ENCODE measurements at places on chromosomes 7 and 10.
A peak's percentile ranks its signal among the peaks of the same experiment; 100 is the strongest.

DNA sequence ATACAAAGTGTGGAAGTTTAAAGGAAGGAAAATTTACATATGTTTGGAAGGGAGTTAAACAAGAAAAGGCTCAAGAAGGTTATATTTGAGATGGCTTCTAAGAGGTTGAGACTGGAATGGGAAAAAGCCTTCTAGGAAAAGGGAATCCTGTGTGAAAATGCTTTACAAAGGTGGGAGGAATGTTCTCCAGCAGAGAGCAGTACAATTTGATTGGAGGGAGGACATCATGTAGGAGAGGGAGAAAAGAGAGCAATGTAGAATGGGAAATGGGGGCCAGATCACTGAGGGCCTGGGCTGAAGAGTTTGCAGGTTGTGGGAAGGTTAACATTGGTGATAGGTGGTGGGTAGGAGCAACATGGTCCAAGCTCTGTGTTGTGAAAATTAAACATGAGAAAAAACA is 366.9 kb downstream of the XPNPEP1 start:
- DNase-seq: no peak

GRCh38 chr10:95260397-95260881 is 30.4 kb downstream of the PDLIM1 start:
- DNase-seq: peak; percentile 88

DNA sequence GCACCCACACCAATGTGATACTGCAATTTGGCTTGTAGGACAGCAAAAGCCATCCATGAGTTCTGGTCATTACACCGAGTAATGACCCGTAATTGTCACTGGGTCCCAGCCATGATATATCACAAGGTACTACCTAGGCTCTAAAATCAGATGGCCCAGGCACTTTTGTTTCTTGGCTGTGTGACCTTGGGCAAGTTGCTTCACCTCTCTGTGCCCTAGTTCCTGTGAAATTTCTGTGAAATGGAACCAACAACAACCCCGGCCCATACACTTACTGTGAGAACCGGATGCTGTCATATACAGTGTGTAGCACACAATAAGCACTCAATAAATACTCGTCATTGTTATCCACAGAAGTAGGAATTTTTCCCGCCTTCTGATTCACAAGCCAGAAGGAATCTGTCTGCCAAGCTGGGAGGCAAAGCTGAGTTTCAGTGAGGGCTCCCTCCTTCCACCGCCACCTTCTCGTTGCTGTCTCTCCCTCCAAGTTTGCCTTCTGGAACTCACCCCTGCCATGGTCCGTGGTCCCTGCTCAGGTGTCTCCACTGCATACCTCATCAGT is 6.4 kb upstream of the CYTH3 start:
- DNase-seq: no peak

DNA sequence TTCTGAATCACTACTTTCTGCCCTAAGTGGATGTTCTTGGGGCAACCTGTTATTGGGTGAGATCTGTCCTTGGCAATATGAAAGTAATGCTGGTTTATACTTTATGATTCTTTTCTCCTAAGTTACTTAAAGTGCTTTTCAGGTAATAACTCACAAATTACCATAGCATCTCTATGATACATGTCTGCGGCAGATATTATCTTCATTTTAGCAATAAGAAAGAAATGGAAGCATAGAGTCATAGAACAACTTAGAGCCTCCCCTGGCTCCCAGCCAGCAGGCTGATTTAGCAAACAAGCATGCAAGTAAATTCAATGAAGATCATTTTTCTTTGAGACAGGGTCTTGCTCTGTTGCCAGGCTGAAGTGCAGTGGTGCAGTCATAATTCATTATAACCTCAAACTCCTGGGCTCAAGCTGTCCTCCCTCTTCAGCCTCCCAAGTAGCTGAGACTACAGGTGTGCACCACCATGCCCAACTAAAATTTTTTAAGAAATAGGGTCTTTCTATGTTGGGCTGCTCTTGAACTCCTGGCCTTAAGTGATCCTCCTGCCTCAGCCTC is 38.1 kb upstream of the GRM8 start:
- no peak for DNase-seq

GRCh38 chr10:77386838-77387237 is 250.8 kb downstream of the KCNMA1 start:
- peak; percentile 50 for DNase-seq

- DNase-seq: no peak
Measured at GRCh38 chr10:78318305-78318704, 284.6 kb downstream of the RPS24 start.

- DNase-seq: peak; percentile 45
Measured at GRCh38 chr10:34323192-34323591, 491.9 kb downstream of the PARD3 start.

GRCh38 chr7:109879287-109879828 is 1211.6 kb upstream of the LRRN3 start:
- no peak for DNase-seq

- DNase-seq: no peak
Measured at GRCh38 chr7:155131090-155131489, 61.0 kb downstream of the HTR5A start.

DNA sequence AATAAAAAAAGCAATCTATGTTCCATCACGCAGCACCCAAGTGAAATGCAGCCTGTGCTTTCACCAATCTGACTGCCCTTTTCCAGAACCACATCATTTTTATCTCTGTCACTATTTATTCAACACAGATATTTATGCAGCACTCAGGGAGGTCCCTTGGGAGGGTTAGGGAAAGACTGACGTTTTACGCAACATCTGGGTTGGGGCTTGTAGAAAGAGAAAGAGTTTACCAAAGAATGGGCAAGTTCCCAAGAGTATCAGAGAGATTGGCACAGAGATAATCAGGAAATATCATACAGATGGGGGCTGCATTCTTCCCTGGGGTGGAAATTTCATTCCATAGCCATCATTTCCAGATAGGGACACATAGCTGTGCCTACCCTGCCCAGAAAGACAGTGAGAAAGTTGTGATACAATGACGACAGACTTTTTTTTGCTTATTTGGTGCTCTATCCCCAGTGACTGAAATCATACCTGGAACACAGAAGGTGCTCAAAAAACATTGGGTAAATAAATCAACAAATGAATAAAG is 474.2 kb downstream of the CALN1 start:
- DNase-seq: no peak

- peak; percentile 42 for DNase-seq
Measured at GRCh38 chr7:27689591-27690164, 27.0 kb upstream of the HIBADH start.

GRCh38 chr10:49512121-49512809 is 26.7 kb downstream of the ERCC6 start:
- peak; percentile 28 for DNase-seq

DNA sequence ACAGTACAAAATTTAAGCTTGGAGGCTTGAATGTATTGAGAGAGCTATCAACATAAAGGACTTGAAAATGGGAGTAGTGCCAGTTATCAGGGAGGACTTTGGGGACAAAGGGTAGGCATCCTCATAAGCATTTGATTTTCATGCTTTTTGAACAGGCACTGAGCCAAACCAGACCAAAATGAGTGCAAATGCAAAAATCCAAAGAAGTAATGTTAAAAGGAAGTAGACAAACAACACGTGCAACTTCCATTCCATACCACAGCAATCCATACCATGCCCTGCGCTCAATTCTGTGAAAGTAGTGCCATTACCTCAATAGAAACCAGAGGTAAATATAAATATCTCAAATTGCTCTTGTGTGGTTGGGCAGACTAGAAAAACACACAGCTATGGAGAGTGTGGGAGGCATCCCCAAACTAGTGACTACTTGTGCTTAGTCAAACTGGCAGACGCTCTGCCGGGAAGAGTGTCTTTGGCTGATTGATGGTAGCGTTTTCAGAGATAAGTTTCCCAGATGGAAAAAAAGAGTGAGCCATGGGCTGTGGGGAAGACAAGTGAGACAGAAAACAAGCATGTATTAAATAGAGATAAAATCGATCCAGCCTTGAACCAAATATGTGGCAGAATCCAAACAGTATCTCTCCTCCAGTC is 161.5 kb downstream of the CREB5 start:
- DNase-seq: no peak

GRCh38 chr7:87574630-87575029 is 26.1 kb downstream of the ABCB1 start:
- DNase-seq: peak; percentile 37

GRCh38 chr7:29609162-29610037 is 45.8 kb downstream of the PRR15 start:
- DNase-seq: peak; percentile 49

- no peak for DNase-seq
Measured at GRCh38 chr7:20193242-20193777, 23.9 kb downstream of the MACC1 start.

DNA sequence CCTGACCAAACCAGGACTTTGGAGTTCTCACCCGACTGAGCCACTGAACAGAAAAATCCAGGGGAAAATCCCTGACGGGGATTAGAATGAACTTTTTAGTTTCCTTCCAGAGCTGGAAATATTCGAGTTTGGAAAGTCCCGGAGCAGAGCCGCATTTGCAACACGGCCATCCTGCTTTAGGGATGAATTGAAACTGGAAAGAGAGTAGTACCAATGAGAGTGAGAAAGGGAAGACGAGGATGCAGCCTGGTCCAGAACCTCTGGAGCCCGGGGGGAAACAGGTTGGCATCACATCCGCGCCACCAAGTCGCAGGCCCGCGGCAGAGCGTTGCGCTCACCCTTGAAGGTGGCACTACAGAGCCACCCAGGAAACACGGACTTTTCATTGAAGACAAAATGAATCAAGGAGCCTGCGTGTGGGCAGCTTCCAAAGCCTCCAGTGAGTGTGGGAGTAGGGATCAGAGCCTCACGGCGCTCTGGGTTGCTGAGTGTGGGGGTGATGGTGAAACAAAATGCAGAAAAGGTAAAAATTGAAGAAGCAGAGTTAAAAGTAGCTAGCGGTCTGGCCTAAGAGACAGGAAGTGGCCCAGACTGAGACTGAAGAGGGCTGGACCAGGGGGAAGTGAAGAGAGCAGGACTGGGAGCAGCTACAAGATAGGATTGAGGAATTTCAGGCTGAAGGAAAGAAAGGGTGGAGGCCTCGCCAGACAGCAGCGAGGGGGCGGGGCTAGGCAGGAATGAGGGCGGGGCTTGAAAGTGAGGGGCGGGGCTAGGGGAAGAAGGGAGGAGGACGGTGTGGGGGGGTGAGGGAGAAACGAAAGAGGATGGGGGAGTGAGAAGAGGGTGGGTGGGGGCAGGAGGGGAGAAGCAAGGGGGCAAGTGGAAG is 1.8 kb downstream of the SMURF1 start:
- DNase-seq: peak; percentile 67

GRCh38 chr7:139732471-139733167 is 45.2 kb downstream of the HIPK2 start:
- DNase-seq: no peak

DNA sequence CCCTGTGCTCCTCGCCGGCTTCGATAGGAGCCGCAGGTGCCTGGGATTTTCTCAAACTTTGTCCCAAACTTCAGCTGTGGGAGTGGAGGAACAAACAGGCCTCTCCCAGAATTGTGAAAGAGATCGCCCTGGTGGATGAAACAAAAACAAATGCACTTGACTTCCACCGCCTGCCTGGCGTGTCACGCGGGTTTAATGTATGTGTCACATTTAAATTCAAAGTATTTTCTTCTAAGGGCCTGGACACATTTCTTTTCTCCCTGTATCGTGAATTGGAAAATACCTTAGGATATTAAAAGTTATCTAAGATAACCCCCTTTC is 694 bp upstream of the WASL start:
- DNase-seq: no peak

GRCh38 chr7:23377134-23377533 is 78.0 kb downstream of the MALSU1 start:
- DNase-seq: peak; percentile 73

DNA sequence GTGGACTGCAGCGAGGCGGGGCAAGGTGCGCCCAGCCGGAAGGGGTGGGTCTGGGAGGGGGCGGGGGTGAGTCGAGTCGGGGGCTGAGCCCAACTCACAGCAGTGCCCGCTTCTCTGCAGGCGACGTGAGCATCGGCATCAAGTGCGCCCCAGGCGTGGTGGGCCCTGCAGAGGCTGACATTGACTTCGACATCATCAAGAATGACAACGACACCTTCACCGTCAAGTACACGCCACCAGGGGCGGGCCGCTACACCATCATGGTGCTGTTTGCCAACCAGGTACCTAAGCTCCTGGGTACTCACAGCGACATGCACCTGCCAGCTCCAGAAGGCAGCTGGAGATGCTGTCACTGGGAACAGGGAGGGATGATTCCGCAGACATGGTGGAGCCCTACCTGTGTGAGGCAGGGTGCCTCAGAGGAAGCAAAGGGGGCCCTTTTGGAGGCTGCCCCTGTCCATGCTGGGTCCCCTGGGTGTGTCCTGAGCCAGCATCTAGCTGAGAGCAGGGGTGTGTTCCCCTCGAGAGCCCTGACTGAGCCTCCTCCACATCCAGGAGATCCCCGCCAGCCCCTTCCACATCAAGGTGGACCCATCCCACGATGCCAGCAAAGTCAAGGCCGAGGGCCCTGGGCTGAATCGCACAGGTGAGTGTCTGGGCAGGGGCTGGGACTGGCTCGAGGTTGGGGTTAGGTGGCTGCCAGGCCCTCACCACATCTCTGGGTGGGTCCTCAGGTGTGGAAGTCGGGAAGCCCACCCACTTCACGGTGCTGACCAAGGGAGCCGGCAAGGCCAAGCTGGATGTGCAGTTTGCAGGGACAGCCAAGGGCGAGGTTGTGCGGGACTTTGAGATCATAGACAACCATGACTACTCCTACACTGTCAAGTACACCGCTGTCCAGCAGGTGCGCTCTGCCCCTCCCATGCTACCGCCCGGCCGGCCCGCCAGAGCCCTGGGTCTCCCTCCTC is 12.8 kb downstream of the FLNC start:
- DNase-seq: no peak

- DNase-seq: no peak
Measured at GRCh38 chr10:62907470-62908212, 91.5 kb upstream of the EGR2 start.

DNA sequence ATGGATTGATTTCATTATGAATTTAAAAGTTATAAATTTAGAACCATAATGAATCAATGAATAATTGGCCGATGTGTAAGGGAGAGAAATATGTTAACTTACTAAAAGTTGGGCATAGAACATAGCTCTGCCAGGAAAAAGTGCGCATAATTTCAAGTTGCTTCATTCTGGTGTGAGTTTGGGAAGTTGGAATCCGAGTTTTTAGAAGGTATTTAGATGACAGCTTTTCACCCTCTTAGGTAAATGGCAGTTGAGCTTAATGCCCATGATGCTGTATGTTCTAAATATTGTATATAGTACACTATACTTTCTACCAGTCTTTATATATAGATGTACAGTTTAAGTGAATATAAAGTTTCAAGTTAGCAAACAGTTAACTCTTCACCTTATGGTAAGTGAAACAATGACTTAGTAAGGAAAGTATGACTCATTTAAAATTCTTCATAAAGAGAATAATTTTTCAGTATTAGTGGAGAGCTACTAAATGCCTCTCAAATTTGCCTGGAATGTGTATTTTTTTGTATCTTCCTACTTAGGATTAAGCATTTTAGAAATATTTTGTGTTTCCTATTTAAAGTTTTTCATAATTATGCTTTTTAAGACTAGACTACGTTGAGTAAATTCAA is 1.6 kb downstream of the C1GALT1 start:
- peak; percentile 21 for DNase-seq

GRCh38 chr7:64639267-64640001 is 26.5 kb upstream of the ZNF107 start:
- DNase-seq: no peak

- no peak for DNase-seq
Measured at GRCh38 chr10:48536156-48536500, 68.7 kb downstream of the ARHGAP22 start.

All from LHCN-M2 (cell line).